ENCODE measurements at places on chromosomes 3 and 15.
A peak's percentile ranks its signal among the peaks of the same experiment; 100 is the strongest.

DNA sequence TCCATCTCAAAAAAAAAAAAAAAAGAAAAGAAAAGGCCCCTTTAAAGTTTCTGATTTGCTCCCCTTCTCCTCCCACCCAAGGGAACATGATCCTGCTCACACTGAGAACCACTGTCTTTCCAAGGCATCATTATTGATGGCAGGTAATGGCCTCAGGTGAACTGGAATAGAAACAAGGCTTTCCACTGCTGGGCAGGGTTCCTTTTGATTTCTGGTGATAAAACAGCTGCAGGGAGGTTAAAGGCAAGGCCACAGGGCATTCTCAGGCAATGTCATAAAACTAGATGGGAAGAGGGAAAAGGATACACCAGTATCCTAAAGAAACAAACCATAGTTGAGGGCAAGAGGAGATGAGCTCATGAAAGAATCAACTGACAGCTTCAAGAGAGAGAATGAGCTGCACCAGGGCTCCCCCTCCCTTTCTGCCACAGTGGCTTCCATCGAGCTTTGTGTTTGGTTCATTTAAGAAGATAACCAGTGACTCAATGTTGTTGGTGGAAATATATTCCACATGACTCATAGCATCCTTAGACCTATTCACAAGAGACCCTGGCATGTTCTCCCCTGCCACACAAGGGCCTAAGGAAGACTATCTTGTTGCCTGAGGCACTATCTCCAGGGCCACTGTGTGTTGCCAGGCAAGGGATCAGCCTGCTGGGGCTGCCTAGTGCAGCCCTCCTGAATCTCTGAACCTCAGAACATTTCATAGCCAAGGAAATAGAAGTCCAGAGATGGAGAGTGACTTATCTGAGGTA lies 86.4 kb downstream of the WDR76 start:
- DNase-seq: no peak

DNA sequence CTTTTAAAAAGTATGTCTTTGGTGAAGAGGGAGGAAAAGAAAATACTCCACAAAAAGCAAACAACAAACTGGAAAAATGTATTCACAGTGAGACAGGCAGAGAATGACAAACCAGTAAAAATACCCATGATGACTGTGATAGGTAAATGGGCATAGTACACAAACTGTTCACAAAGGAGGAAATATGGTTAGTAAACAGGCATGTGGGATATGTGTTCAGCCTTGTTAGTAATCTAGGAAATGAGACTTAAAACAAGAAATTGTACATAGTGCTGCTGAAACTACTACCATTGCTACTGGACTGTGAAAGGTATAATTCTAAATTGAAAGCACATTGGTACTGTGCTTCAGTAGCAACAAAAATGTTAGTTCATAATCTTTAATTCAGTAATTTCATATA lies 50.1 kb downstream of the UBE2E2 start:
- no peak for DNase-seq

GRCh38 chr3:32725721-32726120 lies 40.7 kb downstream of the CNOT10 start:
- DNase-seq: no peak

GRCh38 chr3:52704611-52705437 lies 767 bp downstream of the GLT8D1 start:
- DNase-seq: no peak

GRCh38 chr15:29554531-29554930 lies 267.7 kb downstream of the TJP1 start:
- DNase-seq: no peak

- DNase-seq: no peak
Observed at GRCh38 chr3:173584838-173585831, 187.6 kb downstream of the NLGN1 start.

DNA sequence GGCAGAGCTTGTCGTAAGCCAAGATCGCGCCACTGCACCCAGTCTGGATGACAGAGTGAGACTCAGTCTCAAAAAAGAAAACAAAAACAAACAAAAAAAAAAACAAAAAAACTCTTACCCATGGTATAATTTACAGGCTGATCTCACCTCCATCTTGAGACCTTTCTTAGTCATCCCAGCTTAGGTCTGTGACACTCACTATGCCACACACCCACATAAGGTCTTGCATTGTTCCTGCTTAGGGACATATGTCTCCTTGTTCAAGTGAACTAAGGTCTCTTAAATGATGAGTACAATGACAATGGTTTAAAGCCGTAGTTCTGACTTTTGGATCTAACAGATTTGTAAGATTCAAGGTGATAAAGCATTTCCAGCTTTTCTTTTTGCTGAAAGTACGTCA lies 360.2 kb upstream of the ARHGEF26 start:
- DNase-seq: no peak

- no peak for DNase-seq
Observed at GRCh38 chr15:27787931-27788330, 311.2 kb downstream of the OCA2 start.

DNA sequence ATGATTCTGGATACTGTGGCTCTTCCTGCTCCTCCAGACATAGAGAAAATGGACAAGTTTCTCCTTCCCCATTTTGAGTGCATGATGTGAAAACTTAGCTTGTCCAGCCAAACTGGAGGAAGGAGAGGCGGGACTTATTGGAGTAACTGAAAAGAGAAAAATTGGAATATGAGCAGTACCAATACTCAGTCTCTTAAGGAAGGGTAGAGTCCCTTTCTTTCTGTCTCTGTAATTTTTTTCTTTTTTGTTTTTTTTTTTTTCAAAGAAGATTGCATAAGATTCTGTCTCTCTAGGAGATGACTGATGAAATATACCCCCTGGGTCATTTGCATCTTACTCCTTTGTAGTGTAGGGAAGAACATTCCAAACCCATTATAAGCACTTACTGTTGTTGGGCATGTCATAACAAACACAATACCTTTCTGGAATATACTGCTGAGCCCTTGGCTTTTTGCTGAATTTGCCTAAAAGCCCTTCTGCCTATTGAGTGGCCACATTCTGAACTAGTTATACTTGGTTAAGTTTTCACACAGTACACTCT lies 498.1 kb upstream of the TPRG1 start:
- DNase-seq: no peak

- DNase-seq: no peak
Observed at GRCh38 chr3:188244395-188244861, 90.5 kb downstream of the LPP start.

DNA sequence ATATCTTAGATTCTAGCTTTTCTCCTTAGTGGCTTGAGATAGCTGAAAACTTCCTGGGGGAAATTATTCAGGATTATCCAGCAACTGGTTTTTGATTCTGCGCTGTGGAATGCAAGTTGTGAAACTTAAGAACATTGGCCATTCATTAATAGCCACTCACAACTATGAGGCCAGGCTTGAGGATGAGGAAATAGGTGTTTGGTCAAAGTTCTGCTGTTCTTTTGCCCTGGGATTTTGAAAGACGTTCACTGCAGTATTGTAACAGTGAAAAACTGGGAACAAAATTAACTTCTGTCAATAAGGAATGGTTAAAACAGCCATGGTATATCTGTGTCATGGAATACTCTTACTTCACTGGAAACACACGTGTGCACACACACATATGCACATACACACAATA lies 44.1 kb downstream of the CTXND1 start:
- no peak for DNase-seq

- DNase-seq: peak; percentile 46
Observed at GRCh38 chr15:75732809-75733451, 20.3 kb upstream of the CSPG4 start.

DNA sequence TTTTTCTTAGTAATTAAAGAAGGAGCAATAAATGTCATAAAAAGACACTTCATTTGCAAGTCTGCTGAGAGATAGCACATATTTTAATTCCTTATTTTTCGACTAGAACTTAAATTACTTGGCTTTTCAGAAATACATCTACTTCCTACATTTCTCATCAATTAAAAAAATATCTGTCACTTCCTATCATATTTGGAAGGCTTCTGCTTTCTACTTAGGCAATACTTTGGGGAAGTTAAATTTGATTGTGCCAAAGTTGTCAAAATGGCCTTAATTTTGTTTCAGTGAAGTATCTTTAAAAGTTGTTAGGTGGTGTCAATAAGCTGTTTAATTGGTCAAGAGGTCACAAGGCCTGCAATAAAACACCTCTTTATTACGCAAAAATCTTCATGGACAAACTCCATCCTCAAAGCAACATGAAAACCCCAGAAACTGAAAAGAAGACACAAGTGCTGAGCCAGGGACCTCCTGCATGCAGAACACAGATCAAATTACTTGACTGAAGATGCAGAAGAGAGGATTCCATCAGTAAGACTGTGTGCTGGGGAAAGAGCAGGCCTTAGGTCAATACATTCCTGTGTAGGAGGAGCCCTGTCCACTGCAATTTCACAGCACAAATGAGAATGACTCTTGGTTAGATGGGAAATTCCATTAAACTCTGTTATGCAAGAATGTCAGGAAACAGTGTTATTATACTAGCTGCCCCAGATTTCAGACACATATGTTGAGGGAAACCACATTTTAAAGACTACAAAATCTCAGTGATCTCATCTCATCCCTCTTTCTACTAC lies 48.0 kb upstream of the FSTL1 start:
- no peak for DNase-seq

DNA sequence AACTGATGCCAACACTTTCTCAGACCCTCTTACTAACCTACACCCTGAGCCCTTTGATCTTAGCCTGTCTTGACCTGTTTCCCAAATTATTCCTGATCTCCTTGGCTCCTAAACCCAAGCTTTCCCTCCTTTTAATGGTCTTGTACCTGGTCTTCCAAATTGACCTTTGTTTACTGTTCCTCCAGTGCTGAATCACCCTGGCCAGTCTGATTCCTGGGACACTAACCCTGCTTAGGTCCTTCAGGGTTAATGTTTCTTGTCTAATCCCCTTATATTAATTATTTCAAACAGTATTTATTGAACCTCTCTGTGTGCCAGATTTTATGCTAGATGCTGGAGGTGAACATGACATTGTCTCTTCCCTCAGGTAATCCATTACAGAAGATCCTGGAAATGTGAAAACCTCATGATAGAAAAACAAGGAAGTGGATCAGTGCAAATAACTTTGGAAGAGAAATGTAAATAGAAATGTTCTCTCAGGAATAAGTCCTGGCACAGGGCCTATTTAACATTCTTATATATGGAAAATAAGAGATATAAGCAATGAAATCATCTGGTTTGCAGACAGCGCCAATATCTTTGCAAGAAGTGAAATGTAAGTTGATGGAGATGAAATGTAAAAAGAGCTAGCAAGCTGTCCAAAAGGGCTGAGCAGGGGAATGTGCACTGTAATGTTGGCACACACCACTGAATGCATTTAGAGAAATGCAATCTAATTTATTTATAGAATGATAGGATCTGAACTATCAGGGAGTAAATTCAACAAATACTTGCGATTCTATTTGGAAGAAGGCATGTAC lies 20.7 kb downstream of the HGD start:
- DNase-seq: no peak

- DNase-seq: no peak
Observed at GRCh38 chr3:151501923-151502632, 41.2 kb upstream of the IGSF10 start.

DNA sequence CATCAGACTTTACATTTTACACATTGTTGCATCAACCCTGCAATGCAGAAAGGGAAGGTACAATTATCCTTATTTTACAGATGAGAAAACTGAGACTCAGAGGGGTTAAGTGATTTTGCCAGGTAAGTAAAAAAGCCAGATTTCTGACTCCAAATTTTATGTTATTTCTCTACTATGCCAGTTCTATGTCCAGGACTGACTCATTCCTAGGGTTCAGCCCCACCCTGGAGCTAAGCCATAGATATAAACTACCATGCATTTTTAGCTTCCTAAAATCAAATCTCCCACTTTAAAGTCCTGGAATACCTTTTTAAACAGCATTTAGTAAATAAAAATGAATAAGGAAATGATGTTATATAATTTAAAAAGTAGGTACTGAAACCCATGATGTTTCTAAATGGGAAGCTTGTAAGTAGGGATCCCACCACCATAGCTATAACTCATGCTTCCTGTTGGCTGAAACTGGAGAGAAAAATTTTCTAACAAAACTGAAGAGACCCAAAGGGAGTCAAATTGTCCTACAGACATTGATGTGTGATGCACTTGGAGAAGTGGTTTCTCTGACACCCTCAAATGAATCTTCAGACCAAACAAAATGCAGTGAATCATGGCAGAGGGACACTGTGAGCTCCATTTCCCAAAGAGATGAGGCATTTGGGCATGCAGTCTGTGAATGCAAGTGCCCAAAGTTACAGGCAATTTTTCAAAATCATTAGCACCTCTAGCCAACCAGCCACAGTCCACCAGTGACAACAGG lies 301.7 kb upstream of the UMPS start:
- no peak for DNase-seq

DNA sequence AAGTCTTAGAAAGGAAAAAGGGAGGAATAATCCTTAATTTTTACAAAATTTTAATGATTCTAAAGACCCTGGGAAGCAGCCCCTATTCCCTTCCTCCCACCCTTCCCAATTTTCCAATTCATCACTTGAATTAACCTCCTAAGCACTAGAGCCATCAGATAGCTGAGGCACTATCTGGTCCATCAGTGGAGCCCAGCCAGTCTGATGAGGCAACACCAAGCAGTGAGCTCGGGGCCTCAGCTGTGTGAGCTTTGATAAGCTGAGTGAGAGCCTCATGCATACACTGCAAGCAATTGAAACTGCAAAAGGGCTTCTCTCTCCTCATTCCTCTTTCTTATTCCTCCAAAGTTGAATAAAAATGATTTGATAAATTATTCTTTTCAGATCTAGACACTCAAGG lies 31.9 kb downstream of the TUSC7 start:
- no peak for DNase-seq

- DNase-seq: no peak
Observed at GRCh38 chr3:189304465-189305351, 132.9 kb downstream of the TPRG1 start.

GRCh38 chr3:77931255-77932009 lies 891.5 kb downstream of the ROBO2 start:
- no peak for DNase-seq

- no peak for DNase-seq
Observed at GRCh38 chr3:162443376-162443775, 946.8 kb downstream of the OTOL1 start.

DNA sequence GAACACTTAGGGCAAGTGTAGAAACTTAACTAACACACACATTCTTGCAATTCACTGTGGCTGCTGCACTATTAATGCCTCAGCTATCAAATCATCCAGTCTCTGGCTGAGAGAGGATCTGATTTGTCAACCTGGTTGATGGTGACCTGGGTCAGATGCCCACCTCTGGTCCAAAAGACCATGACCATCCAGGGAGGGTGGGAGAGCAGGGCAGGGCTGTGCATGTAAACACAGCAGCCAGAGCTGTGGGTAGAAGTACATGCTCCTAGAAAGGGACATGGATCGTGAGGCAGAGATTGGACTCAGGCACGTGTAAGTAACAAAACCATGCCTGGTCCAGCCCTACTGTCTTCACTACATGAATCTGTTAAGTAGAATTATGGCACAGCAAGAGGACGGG lies 17.3 kb downstream of the MESD start:
- no peak for DNase-seq

DNA sequence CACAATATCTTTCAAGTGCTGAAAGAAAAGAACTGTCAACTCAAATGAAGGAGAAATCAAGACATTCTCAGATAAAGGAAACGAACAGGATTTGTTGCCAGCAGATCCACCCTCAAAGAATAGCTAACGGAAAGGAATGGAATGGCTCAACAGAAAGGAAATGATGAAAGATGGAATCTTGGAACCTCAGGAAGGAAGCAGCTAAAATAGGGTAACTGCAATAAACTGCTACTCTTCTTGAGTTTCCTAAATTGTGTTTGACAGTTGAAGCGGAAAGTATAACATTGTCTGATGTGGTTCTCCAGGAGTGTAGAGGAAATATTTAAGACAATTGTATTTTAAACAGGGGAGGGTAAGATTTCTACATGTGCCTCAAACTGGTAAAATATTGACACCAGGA lies 22.0 kb downstream of the PRR23E start:
- no peak for DNase-seq
